Spinal cord (tissue), 10 donors: ENCODE measurements at places on chromosomes 4 and X. TPM values are rescaled to one million over a fixed set of nuclear protein-coding genes. Genes with fewer than 3 reads are reported as not detected.

- DNase-seq: no peak
Observed at GRCh38 chrX:66019974-66020373, 19.9 kb downstream of the VSIG4 start.

DNA sequence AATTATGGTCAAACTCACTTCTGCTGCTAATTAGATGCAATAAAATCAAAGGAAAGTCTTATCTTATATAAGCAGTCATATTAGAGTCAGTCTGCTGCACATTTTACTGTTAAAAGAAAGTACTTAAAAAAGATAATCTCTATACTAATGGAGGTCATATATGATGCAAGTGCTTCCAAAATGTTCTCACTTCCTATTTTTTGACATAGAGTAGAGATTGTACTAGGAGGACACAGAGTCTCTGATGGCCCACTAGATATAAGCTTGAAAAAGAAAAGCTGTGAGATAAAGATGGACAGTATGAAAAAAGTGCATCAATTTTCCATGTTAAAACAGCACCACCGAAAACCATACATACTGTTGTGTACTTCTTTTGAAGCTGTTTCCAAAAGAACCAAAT, 196.9 kb downstream of the KLHL13 start:
- DNase-seq: no peak

DNA sequence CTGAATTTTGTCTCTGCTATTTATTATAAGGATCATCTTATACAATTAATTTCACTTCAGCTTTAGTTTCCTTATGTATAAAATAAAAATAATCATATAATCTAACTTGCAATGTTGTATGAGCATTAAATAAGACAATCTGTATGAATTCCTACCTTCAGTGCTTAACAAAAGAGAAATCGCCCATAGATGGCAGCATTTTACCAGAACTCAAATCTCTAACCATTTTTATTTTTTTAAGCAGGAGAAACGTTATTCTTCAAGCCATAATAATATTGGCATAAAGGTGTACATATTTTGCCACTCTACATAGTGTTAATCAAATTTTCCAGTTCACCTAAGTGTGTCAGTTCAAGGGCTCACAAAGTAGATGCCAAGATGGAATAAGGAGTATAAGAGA, 78.8 kb downstream of the TMEM47 start:
- DNase-seq: peak; percentile 40

DNA sequence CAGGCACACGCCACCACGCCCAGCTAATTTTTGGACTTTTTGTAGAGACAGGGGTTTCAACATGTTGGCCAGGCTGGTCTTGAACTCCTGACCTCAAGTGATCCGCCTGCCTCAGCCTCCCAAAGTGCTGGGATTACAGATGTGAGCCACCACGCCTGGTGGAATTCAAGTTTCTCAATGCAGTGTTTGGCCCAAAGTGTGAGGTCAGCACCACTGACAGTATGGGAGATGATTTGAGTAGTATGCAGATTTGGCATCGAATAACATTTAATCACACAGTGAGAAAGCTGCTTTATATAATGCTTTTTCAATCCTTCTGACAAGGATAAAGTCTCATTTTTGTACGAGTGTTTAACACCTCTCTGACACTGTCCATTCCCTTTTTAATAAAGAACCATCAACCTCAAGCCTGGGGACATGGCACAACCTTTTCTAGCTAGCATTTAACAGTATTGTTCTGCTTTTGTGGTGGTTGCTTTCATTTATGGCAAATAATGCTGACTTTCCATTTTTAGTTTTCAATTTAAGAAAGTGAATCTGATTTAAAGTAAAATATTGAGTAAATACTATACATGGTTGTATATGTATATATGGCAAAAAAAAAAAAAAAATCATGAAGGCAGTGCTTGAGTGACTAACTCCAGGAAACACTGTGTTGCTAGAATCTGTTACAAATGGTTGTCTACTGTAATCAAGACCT, 4.3 kb upstream of the NSUN7 start:
- no peak for DNase-seq

APELA gene
- 0.20 TPM for total RNA-seq

MUC7 gene
- total RNA-seq: not detected
